ENCODE measurements at places on chromosomes 7 and 10.

DNA sequence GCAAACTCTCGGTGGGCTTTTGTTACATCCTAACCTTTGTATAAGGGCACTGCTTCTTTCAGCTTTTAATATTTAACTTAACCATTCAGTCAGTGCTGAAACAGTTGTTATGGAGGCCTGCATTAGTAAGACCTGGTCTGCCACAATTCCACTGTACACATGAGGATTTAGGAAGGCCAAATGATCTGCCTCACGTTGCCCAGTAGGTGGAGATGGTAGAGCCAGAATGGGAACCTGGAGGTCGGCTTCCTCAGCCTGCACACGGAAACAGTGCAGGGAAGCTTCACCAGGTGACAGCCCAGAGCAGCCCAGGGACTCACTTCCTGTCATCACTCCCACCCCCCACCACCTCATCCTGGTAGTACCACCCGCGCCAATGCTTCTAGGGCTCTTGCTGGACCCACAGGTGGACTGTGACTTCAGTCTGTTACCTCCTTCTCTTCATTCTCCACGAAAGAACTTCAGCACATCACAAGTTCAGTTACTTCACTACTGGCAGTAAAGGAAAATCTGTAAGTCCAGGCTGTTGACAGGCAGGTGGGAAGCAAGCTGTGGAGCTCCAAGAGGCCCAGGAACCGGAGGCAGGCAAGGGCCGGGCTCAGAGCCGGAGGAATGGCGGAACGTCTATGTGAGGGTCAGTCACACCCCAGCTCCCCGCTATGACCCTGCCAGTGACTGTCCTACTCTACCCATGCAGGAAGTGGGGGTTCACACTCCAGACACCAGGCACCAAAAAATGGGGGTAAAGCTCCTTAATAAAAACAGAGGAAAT is 480.3 kb upstream of the C7orf33 start:
- no peak for DNase-seq

DNA sequence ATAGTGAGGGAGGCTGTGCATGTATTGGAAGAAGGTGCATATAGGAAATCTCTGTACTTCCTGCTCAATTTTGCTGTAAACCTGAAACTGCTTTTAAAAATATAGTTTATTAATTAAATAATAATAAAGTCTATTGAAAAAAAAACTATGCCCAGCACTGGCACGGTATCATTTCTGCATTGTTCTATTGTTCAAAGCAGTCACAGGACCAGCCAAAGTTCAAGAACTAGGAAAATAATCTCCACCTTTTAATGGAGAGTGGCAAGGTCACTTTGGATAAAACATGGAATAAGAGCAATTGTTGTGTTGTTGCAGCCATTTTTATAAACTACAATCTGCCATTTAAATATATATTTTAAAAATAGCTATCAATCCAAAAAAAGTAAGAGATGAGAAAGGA is 24.7 kb downstream of the ASAH2 start:
- DNase-seq, result no peak

GRCh38 chr7:33392148-33392547 is 262.8 kb downstream of the BBS9 start:
- no peak for DNase-seq

DNA sequence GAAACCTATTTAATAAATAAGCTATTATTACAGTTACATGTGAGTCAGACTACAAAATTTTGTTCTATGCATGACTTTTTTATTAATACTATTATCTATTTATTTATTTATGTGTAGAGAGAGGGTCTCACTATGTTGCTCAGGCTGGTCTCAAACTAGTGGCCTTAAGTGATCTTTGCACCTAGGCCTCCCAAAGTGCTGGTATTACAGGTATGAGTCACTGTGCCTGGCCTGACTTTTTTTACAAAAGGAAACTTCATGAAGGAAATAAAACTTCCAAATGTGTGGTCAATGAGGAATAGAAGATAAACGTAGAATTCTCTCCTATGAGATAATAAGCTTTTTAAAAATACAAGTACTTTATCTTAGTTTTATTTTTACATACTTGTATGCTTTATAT is 19.0 kb downstream of the COL28A1 start:
- no peak for DNase-seq

DNA sequence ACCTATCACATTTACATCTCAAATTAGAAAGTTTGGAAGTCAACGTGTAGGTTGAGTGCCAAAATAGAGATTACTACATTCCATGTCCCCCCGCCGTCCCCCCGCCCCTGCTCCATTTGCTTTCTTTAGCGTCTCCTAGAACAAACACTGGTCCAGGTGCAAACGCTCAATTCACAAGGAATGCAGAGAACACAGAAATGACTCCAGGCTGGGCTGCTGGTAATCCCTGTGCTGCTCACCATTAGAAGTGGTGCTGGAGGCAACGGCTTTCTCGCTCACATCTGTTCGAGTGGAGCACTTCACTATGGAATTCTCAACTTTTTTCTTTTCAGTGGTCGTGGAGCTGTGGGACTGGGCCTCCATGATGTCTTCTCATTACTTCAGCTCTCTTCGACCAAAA is 14.1 kb downstream of the GLI3 start:
- no peak for DNase-seq

GRCh38 chr10:17062955-17063484 is 66.6 kb downstream of the CUBN start:
- no peak for DNase-seq

GRCh38 chr7:47078241-47078640 is 503.7 kb downstream of the TNS3 start:
- no peak for DNase-seq

- DNase-seq, result no peak
Observed at GRCh38 chr7:18117482-18117881, 89.8 kb upstream of the PRPS1L1 start.

DNA sequence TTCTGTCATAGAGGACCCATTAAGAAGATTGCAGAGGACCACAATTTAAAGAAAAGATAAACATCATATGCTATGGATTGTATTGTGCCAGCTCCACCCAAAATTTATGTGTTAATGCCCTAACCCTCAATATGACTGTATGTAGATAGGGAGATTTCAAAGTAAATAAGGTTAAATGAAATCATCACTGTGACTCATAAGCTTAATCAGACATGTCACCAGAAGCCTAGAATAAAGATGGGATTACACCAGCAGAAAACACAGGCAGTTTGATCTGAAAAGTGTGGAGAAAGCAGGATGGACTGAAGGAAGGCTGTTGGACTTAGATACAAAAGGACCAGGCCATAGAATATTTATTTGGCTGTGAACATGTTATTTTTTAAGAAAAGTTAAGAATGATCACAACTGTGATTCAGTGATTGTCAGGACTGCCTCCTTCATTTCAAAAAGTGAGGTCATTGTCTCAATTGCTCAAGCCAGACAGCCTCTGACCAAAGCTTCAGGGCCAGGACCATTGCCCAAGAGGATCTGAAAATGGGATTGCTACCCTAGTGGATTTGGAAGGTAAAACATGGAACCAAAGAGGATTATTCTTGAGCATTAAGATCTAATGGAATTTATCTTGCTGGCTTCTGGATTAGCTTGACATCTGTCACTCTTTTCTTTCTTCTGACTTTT is 270.8 kb upstream of the POM121L12 start:
- DNase-seq, result no peak

- no peak for DNase-seq
Observed at GRCh38 chr7:28071570-28071969, 109.0 kb downstream of the JAZF1 start.

GRCh38 chr10:71729161-71729636 is 9.6 kb upstream of the C10orf105 start:
- no peak for DNase-seq

GRCh38 chr10:122981066-122981464 is 864 bp downstream of the PSTK start:
- DNase-seq, result no peak

DNA sequence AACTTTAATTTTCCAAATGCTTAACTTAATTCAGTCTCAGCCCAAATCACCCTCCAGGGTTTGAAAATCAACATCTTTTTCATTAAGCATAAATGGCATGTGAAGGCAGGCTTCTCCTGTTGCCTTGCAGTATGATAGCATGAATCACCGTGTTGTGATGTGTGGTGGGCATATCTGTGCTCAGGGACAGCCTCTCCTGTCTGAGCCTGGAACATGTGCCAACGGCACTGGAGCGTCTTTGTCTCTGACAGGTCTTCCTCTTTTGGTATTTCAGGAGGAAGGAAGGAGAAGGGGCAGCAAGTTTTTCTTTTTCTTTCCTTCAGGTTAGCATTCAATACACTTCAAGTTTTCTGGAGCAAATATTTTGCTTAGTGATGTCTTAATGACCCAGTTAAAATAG is 57.6 kb downstream of the LRGUK start:
- no peak for DNase-seq

DNA sequence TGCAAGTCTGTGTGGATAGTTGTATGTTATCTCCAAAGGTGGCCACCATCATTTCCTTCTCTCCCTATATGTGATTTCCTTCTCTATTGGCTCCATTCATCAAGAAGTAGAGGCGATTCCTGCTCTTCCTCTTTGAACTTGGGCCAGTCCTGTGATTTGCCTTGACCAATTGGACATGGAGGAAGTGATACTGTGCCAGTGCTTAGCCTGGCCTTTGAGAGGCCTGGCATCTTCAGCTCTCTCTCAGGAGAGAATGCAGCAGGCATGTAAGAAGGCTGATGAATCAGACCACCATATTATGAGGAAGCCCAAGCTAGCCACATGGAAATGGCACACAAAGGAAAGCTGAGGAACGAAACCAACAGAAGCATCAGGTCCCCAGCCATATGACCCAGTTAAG is 195.0 kb upstream of the SVIL start:
- DNase-seq, result no peak
